ENCODE measurements at places on chromosomes 1 and 21.

- DNase-seq: no peak
These were observed 144.5 kb downstream of the TTLL7 start for GRCh38 chr1:83854456-83854855.

- no peak for DNase-seq
These were observed 2.0 kb downstream of the PBX1 start for GRCh38 chr1:164561007-164561406.

GRCh38 chr1:212613440-212614335 lies 5.1 kb downstream of the ATF3 start:
- no peak for DNase-seq

- no peak for DNase-seq
These were observed 89.9 kb downstream of the IER5 start for GRCh38 chr1:181178241-181178879.
